Activated B cell treated with CpG ODN at 0.5 μM for 24 hours (primary cell): ENCODE measurements at places on chromosomes 16 and 17. TPM values are rescaled to one million over a fixed set of nuclear protein-coding genes. Genes with fewer than 3 reads are reported as not detected.

Gene EVPL
- not detected in 2 replicates for total RNA-seq

Gene CACNG5
- total RNA-seq: not detected in 2 replicates

Gene GNAO1
- 0.53 and 0.78 TPM in 2 replicates for total RNA-seq

Gene LPO
- total RNA-seq: not detected in 2 replicates

Gene NRN1L
- total RNA-seq: 0.69 and 1.4 TPM in 2 replicates

Gene SOCS7
- total RNA-seq: 12.8 and 14.0 TPM in 2 replicates

Gene BCL6B
- 0.31 and 0.88 TPM in 2 replicates for total RNA-seq

Gene ATAD5
- 6.6 and 8.7 TPM in 2 replicates for total RNA-seq

Gene SLC5A10
- not detected in 2 replicates for total RNA-seq

Gene KRTAP9-8
- not detected in 2 replicates for total RNA-seq
